Suprapubic skin (tissue), 4 donors: ENCODE measurements at places on chromosomes 2 and 18.

- peak overlapping the region; percentile 1 for H3K4me3 ChIP-seq
- DNase-seq: peak; percentile 66
- H3K36me3 ChIP-seq: no peaks in the 10 kb centered on the region
- peak overlapping the region; percentile 82 for H3K27ac ChIP-seq
These were observed 487.4 kb upstream of the ZEB2 start for GRCh38 chr2:145007093-145007959.

DNA sequence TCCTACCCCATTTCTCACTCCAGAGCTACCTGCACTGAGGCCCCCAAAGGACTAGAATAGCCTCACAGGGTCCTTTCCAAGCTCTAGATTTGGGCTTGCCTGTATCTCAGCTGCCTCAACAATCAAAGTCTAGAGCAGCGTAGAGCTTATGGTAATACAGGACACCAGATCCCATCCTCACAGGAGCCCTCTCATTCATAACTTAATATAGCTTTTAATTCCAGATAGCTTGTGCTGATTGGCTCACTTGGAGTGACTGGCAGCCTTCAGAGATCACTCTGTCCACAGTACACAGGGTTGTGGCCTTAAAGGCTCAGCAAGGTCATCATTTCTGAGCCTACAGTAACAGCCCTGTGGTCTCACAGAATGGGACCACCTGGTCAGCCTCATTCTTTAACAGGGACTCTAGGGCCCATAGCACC is 51.4 kb downstream of the ZFP36L2 start:
- H3K4me3 ChIP-seq: no peak overlapping the region
- H3K27me3 ChIP-seq: no peaks in the 10 kb centered on the region
- peak overlapping the region; percentile 35 for H3K27ac ChIP-seq
- no peaks in the 10 kb centered on the region for H3K36me3 ChIP-seq
- no peak for DNase-seq

DNA sequence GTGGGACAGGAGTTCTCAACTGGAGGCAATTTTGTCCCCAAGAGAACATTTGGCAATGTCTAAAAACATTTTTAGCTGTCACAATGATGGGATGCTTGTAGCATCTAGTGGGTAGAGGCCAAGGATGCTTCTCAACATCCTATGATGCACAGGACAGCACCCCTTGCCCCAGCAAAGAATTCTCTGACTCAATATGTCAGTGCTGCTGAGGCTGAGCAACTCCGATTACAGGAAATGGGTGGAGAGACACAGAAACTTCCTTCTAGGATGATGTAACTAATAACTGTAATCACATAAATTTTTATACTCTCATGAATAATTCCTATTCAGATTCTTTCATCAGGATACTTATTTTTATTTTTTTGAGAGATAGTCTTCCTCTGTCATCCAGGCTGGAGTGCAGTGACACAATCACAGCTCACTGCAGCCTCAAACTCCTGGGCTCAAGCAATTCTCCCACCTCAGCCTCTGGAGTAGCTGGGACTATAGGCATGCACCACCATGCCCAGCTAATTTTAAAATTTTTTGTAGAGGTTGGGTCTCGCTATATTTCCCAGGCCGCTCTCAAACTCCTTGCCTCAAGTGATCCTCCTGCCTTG is 120.3 kb upstream of the ACAA2 start:
- no peaks in the 10 kb centered on the region for H3K36me3 ChIP-seq
- H3K4me1 ChIP-seq: no peaks in the 10 kb centered on the region
- no peak for DNase-seq
- no peaks in the 10 kb centered on the region for H3K27me3 ChIP-seq

- H3K27ac ChIP-seq: no peak overlapping the region
- no peaks in the 10 kb centered on the region for H3K4me1 ChIP-seq
- no peak overlapping the region for H3K4me3 ChIP-seq
- H3K36me3 ChIP-seq: peaks cover 14% of the 10 kb centered on the region
These were observed 79.1 kb downstream of the RBBP8 start for GRCh38 chr18:23012249-23012648.

GRCh38 chr18:40355726-40356125 is 1599.3 kb upstream of the PIK3C3 start:
- no peak for DNase-seq
- no peak overlapping the region for H3K27ac ChIP-seq
- H3K27me3 ChIP-seq: no peaks in the 10 kb centered on the region
- H3K36me3 ChIP-seq: no peaks in the 10 kb centered on the region

GRCh38 chr2:57549642-57550102 is 496.9 kb upstream of the VRK2 start:
- H3K4me3 ChIP-seq: no peak overlapping the region
- no peak overlapping the region for H3K27ac ChIP-seq
- H3K36me3 ChIP-seq: no peaks in the 10 kb centered on the region
- no peak for DNase-seq

DNA sequence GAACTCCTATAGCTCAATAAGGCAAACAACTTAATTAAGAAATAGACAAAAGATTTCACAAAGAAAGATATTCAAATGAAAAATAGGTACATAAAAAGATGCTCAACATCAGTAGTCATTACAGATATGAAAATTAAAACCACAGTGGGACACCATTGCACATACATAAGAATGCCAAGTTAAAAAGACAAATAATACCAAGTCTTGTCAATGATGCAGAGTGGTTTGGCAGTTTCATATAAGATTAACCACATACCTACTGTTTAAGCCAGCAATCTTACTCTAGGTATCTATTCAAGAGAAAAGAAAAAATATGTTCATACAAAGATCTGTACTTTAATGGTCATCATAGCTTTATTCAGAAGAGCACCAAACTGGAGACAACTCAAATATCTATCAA is 63.5 kb upstream of the GLS start:
- no peak overlapping the region for H3K4me3 ChIP-seq
- no peaks in the 10 kb centered on the region for H3K36me3 ChIP-seq
- no peak for DNase-seq
- no peak overlapping the region for H3K27ac ChIP-seq
- H3K4me1 ChIP-seq: no peaks in the 10 kb centered on the region
- H3K27me3 ChIP-seq: no peaks in the 10 kb centered on the region

DNA sequence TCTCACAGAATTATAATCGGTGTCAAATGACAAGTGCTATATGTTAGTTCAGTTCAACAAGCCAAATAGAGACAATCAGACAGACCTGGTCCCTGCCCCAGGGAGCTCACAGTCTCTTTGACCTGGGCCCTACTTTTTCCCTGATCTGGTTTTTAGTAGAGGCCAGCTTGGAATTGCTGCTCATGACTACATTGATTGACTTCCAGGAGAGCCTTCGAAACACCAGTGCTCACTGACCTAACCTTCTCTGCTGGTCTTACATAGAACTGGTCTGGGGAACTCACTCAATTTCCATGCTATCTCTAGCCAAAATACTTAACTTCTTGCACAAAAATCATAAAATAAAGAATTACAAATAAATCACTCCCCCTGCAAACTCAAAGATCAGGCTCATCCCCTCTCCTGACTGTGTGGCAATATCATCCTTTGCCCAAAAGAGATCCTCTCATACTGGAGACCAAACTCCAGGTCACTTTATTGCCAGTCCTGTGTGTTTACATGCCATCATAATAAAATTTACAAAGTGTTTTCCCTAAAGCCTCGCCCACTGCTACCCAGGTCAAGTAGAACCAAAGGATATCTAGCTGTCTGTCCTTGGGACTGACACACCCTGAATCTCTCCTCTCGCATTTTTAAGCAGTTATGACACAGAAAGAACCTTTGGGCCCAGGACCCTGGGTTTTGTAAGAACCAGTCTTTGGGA is 53.2 kb downstream of the PROC start:
- no peaks in the 10 kb centered on the region for H3K36me3 ChIP-seq
- H3K4me3 ChIP-seq: no peak overlapping the region
- no peaks in the 10 kb centered on the region for H3K4me1 ChIP-seq
- H3K27ac ChIP-seq: no peak overlapping the region

DNA sequence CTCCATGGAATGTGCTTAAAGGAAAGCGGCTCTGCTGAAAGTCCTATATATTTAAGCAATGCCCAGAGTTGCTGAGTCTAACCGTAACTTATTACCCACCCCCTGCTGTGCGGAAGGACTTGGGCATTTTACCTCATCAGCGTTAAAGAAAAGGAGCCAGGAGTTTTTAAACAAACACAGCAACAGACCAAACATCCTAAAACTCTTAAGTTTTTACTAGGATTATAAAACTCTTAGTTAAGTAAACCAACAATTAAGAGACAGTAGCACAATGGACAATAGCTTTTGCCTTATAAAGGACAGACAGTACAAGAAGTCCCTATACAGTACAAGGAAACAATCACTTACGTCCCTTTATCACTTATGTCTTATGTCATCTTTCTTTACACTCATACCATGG is 90.2 kb downstream of the ZNF521 start:
- no peaks in the 10 kb centered on the region for H3K27me3 ChIP-seq
- H3K4me1 ChIP-seq: no peaks in the 10 kb centered on the region
- H3K4me3 ChIP-seq: no peak overlapping the region
- H3K36me3 ChIP-seq: peaks cover 4% of the 10 kb centered on the region

DNA sequence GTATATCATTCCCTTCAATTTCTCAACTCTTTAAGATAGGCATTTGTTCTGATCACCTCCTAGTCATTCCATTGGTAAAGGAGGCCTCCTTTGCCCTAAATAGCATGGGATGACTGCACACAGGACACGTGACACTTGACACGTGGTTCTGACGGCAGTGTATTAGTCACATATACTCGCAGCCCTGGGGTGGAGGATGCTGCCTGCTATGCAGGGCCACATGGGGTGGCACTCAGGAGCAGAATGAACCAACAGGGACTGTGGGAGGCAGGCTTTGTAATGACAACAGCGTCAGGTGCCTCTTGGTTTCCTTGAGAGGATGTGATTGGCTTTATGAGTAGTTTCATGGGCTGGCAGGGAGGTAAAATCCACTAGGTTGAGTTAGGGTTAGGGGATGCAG is 9.3 kb upstream of the KCNS3 start:
- no peak overlapping the region for H3K27ac ChIP-seq
- no peak for DNase-seq
- no peak overlapping the region for H3K4me3 ChIP-seq
- H3K27me3 ChIP-seq: no peaks in the 10 kb centered on the region

DNA sequence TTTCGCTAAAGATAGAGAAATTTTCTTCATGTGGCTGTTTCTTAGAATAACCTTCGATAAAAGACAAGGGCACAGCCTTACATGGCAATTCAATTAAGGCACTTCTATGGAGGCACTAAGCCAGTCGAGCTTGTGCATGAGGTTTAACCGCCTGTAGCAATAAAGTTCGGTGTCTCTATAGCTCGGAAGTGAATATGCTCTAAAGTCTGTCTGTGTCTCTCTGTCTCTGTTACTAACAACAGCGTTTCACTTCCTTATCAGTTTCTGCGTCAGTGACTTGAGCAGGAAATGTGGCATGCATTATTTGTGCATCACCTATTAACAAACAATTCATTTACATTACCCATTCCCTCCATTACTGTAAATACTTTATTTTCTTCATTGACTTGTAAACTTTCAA is 365.1 kb upstream of the NETO1 start:
- DNase-seq: no peak
- no peak overlapping the region for H3K27ac ChIP-seq
- no peaks in the 10 kb centered on the region for H3K36me3 ChIP-seq
- no peak overlapping the region for H3K4me3 ChIP-seq

DNA sequence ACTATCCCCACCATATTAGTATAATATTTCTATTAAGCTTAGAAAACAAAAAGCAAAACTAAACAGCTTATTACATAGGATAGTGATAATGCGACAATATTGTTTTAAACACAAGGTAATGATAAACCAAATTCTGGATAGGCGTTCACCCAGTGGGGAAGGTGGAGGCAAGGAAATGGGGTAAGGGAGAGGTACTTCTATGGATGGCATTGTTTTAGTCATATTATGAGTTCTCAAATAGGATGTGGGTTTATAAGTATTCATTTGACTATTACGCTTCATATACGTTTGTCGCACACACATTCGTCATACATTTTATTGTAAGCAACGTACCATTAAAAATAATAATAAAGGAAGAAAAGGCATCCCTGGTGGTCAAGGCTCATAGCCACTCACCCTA is 88.8 kb upstream of the DNMT3A start:
- H3K36me3 ChIP-seq: no peaks in the 10 kb centered on the region
- H3K4me3 ChIP-seq: no peak overlapping the region
- no peak for DNase-seq
- H3K4me1 ChIP-seq: no peaks in the 10 kb centered on the region

GRCh38 chr2:169673106-169673505 is 21.1 kb downstream of the CFAP210 start:
- DNase-seq: no peak
- H3K27me3 ChIP-seq: no peaks in the 10 kb centered on the region
- no peaks in the 10 kb centered on the region for H3K36me3 ChIP-seq
- no peak overlapping the region for H3K27ac ChIP-seq

DNA sequence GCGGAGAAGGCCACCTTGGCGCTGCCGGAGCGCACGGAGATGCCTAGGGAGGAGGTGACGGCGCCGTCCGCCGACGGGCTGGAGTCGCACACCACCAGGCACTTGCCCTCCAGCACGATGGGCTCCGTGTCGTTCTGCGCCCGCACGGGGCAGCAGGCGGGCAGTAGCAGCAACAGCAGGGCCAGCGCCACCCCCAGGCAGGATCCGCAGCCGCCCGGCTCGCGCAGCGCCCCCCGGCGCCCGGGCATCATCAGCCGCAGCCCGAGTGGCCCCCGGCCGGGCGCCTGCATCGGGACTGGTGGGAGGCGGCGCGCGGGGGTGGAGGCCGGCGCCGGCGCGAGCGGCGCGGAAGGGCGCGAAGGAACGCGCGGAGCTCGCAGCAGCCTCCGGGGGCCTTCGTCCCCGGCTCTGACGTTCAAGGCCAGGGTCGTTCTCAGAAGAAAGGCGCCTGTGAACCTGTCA is 2.2 kb downstream of the CBLN2 start:
- H3K27ac ChIP-seq: no peak overlapping the region
- peaks cover 29% of the 10 kb centered on the region for H3K4me1 ChIP-seq
- peak overlapping the region; percentile 41 for H3K4me3 ChIP-seq
- H3K27me3 ChIP-seq: peaks cover 57% of the 10 kb centered on the region
- H3K36me3 ChIP-seq: no peaks in the 10 kb centered on the region

DNA sequence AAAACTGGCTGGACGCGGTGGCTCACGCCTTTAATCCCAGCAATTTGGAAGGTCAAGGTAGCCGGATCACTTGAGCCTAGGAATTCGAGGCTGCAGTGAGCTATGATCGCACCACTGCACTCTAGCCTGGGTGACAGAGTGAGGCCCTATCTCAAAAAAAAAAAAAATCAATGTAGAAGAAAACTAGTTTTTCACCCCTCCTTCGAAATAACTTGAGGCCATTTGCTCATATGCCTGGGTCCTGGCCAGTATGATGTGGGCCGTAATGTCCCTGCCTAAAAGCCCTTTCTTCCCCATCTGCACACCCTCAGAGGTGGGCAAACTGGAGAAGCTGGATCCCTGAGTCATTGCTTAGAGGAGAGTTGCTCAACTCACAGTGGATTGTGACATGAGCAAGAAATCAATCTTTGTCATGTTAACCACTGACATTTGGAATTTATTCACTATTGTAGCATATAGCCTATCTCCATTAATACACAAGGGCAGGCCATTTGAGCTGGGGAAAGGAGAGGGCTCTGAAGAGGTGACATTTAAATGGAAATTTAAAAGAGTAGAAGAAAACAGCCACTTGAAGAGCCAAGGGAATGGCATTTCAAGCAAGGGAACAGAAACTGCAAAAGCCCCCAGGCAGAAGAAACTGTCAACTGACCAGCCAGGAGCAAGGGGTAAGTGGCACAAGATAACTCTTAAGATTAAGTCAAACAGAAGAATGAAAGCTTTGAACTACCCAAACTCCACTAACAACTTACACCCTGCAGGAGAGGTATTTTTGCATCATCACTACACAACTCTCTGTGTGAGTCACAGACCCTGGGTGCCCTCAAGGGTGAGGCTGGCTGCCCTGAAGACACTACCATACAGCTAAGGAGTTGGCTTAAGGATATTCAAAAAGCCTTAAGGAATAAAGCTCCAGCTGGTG is 7.6 kb upstream of the METTL21A start:
- no peaks in the 10 kb centered on the region for H3K36me3 ChIP-seq
- H3K4me3 ChIP-seq: no peak overlapping the region
- DNase-seq: no peak
- peaks cover 7% of the 10 kb centered on the region for H3K4me1 ChIP-seq
- no peak overlapping the region for H3K27ac ChIP-seq
